H9 (cell line): ENCODE measurements at places on chromosomes 3 and 15.

DNA sequence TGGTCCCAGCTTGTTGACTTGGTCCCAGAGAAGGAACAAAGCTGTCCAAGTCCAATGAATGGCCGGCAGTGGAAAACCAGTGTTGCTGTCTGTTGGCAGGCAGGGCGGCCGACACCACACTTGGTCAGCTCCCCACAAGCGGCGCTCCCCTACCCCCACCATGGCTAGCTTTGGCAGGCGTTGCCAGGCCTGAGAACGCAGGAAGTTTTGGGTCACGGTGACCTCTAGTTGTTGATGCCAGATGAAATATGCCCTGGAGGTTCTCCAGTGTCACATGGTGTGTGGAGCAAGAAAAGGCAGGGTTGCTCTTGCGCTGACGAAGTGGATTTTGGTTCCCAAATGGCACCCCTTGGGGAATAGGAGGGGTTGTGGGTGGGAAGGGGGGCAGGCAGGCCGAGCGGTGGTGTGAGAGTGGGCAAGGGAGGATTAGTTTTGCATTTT lies 72.7 kb upstream of the TPRG1 start:
- DNase-seq = no peak

DNA sequence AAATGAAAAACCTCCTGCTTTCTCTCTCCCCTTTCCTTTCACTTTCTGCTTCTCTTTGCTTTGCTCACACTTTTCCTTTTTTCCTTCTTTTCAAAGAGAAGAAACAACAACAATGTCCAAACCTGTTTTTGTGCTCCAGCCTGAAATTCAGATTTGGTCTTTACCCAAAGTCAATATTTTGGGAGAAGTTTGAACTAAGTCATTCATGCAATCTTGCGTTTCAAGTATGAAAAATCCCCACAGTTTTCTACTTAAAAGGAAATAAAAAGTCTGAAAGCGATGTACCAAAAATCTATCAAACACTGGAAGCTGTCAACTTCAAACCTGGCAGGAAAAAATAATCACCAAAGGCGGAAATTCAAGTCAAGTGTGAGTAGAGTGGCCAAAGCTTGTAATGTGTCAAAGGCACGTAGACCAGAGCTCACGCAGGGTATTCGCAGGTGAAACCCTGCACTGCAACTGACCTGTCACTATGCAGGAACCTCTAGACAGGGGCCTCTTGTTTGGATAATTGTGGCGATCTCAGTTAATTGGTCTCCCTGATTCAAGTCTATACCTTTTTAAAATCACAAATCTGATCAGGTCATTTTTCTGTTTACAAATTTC lies 118.8 kb upstream of the GALNT15 start:
- DNase-seq = no peak

DNA sequence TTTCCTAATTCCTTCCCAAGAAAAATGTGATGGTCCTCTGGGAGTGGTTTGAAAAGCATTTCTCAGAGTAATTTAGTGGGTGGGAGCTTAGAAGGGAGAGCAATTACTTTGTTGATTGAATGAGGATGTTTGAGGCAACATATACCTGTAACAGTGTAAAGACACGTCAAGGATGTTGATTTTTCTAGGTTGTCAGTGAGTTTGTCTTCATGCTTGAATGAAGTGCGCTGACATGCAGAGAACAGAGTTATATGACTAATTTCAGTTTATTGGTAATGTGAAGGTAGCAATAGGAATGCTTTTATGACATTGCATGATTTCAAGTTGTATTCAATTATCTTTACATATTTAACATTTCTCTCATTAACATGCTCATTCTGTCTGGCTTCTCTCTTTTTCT lies 286.9 kb downstream of the NFKBIZ start:
- no peak for DNase-seq

DNA sequence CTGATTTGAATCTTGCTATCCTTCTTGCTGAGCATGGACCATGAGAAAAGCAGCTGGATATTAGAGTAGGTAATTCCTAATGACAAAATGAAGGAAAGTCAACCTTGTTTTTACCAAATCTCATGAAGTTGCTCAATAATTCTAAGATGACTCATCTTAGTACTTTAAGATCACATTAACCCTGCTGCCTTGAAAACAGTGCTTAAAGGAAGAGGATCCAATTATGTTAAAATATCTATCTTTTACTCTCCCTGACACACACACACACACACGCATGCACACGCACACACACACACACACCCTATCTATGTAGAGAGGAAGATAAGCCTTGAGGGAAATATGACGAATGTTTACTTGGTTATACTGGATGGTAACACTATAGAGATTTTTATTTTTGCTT lies 16.0 kb upstream of the MYO1E start:
- DNase-seq = no peak

GRCh38 chr15:39434751-39435238 lies 146.1 kb upstream of the THBS1 start:
- DNase-seq = no peak

GRCh38 chr3:13532085-13532484 lies 16.8 kb upstream of the FBLN2 start:
- DNase-seq = no peak

GRCh38 chr15:42217568-42217967 lies 9.5 kb upstream of the VPS39 start:
- no peak for DNase-seq

DNA sequence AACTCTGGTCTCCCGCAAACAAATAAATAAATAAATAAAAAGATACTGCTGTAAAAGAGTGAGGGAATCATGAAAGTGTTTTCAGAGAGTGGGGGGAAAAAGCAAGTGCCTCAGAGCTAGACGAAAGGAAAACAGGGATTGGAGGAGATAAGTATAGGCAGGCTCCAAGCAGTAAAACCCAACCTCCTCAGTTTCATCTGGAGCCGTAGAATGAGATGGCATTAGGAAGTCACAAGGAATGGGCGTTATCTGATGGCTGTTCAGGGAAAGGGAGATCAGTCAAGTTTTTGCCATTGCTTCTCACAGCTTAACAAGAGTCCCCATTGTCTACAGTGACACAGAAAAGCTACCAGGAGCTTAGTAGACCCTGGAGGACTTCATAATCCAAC lies 451.5 kb upstream of the PPP2R3A start:
- DNase-seq = no peak

- DNase-seq = no peak
Measured at GRCh38 chr3:192413461-192413860, 313.9 kb downstream of the FGF12 start.

DNA sequence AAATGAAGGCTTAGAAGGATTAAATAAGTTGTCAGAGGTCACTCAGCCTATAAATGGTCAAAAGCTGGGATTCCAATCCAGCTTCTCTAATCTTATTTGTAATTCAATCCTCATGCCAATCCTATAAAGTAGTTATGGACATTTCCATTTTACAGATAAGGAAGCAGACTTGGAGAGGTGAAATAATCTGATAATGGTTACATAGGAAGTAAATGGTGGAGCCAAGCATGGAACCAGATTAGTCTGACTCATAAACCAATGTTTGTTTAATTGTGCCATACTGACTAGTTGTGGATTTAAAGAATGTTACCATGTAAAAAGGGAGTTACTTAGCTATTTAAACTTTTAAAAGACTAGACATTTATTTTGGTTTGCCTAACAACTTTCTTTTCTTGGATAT lies 59.7 kb downstream of the KCNAB1 start:
- DNase-seq = no peak

DNA sequence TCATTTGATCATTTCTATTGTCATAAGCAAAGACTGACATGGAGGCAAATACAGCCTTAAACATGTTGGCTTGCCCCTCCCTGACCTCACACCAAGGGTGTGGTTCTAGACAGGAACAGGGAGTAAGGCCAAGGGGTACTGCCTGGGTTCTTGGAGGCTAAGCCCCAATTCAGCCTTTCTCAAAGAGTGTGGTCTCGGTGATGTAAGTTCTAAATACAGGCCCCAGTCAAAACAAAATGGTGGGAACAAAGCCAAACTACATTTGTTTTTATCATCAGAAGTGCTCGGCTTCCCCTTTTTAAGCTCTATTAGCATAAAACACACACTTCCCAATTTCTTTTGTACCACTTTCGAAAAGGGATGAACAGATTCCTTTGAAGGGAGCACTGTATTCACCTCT lies 129.5 kb downstream of the ATP8B4 start:
- DNase-seq = no peak

DNA sequence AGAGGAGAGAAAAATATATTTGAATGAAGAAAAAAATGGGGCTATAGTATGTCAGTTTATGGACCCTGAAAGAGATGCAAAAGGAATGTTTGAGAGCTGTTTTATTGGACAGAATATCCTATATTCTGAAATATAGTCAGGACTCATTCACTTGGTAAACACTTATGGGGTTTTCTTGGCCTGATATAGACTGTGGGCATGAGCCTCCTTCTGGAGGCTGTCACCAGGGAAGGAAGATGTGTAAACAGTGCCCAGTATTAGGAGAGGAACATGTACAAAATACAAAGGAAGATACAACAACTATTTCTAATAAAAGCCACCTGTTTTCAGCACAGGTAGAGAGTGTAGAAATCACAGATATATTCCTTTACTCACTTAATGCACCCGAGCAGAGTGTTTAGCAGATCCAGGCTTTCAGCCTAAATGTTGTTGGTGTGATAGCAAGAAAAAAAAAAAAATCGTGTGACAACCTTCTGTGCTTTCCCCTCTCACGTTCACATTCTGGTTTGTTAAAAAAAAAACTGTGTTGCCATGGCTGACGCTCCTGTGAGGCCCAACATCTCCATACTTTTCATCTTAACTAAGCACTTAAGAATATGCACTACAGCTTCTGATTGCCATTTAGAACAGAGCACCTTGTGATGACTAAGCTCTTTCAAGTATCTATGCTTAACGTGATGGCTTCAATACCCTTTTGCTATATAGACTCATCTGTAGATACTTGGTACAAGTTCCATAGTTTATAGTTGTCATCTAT lies 134.1 kb downstream of the MBNL1 start:
- no peak for DNase-seq

GRCh38 chr15:76753771-76754170 lies 151.4 kb downstream of the SCAPER start:
- no peak for DNase-seq

GRCh38 chr3:16817197-16817596 lies 67.6 kb upstream of the PLCL2 start:
- DNase-seq = no peak

DNA sequence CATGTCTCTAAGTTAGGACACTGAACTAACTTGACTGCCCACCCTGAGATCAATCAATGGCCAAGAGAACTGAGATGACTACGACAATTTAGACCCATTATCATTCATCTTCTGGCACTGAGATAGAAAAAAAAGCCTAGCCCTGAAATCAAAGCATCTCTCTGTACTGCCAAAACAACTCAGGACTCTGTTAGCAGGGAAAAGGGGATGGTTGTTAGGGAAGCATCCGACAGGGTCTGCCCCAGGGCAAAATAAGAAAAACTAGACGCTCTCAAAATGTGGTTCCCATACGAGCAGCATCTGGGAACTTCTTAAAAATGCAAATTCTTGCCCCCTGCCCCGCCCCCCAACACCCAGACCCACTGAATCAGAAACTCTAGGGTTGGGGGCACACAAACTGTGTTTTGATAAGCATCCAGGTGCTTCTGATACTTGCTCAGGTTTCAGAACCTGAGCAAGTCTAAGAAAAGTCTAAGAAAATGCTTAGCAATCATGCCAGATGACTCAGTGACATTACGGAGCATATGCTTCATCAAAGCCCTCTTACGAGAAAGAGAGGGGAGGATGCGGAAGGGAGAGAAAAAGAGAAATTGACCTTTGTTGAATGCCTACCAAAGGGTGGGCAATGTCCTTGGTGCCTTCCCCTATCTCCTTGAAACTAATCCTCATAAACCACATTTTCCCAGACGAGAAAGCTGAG lies 172.8 kb upstream of the HES1 start:
- no peak for DNase-seq

DNA sequence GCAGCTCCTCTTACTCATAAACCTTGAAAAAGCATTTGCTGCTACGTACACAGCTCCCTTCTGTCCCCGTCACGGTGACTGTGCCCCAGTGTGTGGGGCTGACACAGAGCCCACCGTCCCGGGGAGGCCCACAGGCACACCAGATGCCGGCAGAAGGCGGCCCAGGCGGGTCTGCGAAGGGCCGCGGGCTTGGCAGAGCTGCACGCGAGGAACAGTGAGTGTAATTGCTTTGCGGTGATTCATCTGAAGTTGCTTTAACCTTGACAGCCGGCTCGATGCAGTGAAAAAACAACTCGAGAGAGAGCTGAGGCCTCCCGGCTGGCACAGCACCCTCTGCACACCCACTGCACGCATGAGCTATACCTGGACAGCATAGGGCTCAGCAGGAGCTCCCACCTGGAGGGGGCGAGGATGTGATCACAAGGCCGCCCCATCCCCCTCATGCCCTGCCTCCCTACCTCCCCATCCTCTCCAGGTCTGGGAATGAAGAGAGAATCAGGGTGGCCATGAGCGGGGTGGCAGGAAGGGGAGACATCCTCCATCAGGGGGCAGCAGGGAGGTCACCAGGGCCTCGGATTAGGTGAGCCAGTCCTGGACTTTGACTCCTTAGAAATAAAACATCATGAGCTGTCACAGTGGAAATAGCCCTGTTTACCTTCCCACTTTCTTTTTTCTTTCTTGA lies 172.7 kb downstream of the MEGF11 start:
- DNase-seq = peak; percentile 66

GRCh38 chr3:43038010-43038409 lies 58.9 kb downstream of the GASK1A start:
- no peak for DNase-seq

- DNase-seq = no peak
Measured at GRCh38 chr3:49427586-49427985, 1.5 kb downstream of the NICN1 start.

- DNase-seq = no peak
Measured at GRCh38 chr3:129636082-129636481, 29.6 kb upstream of the PLXND1 start.

DNA sequence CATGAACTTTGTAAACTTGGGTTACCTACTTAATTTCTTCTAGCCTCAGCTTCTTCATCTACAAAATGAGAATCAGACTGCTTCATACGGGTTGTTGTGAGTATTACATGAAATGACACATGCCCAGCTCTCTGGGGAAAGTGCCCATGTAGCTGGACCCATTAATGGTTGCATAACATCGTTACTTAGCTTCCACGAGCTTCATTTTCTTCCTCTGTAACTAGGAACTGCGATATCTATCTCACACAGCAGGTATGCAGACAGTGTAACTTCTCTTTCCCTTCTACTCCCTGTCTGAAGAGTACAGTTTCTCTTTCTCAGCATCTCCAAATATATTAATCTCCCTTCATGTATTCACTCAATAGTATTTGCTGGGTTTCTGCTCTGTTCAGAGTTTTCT lies 37.9 kb upstream of the DLG1 start:
- no peak for DNase-seq

GRCh38 chr3:72031581-72031980 lies 246.6 kb upstream of the PROK2 start:
- DNase-seq = no peak

DNA sequence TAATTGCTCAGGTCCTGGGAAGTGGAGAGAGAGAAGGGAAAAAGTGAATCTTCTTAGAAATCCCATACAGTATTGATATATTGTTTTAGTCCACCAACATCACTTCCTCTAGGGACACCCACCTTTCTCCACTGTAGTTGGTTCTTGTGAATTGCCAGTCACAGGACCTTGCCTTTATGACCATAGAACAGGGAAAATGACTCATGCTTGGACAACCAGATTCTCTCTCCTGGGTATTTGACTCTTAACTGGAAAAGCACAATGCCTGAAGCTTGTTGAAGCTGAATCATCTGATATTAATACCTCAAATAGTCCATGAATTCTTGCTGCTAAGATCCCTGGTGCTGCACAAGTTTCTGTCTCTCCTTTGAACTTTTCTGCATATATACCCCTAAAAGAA lies 32.5 kb upstream of the DCLK3 start:
- DNase-seq = no peak
